ENCODE measurements at places on chromosomes 6 and 20.

DNA sequence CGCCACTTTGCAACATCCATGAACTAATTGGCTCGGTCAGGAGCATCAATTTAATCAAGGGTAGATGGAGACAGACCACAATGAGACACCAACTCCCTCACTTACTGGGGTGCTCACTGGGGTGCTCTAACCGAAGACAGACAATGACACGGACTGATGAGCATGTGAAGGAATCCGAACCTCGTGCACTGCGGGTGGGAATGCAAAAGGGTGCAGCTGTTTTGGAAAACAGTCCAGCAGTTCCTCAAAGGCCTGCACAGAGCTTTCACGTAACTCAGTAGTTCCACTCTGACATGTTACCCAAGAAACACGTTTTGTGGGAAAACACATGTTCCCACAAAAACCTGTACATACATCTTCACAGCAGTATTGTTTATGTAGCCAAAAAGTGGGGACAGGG is 26.8 kb downstream of the ANKRD60 start:
- no peak for DNase-seq

GRCh38 chr6:19655744-19656143 is 181.4 kb upstream of the ID4 start:
- DNase-seq, result no peak

- DNase-seq, result no peak
Measured at GRCh38 chr6:149064001-149064659, 253.4 kb upstream of the TAB2 start.

DNA sequence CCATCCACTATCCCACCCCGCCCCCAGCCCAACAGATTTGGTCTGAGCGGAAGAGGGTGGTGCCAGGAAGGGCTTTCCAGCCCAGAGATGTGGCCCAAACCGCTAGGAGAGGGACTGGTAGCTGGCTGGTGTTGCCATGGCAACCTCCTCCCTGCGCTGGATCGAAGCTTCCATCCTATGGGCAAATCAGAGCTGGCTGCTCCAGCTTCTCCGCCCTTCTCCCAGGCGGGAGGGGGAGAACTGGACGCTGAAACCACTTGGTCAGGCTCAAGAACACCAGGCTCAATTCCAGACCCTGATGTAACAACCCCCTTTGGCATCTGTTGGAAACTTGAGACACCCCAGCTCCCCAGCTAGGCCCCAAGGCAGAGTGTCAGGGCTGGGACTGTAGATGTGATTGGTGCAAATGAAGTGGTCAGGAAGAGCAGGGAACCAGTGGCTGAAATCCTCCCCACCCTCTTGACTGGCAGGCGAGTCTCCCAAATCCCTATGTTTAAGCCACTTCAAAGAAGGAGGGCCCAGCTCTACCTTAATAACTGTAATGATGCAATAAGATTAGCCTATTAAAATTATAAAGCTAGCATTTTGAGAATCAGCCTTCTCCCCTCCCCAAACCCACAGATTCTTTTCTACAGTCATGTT is 4.2 kb downstream of the RIMS4 start:
- DNase-seq, result peak; percentile 96

DNA sequence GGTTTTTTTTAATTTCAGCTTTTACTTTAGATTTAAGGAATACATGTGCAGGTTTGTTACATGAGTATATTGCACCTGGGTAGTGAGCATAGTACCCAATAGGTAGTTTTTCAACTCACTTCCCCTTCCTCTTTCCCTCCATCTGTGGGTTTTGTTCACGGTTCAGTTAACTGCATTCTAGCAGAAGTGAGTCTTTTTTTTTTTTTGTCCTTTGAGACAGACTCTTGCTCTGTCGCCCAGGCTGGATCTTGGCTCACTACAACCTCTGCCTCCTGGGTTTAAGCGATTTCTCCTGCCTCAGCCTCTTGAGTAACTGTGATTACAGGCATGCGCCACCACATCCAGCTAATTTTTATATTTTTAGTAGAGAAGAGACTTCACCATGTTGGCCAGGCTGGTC is 8.7 kb downstream of the UBR2 start:
- no peak for DNase-seq

DNA sequence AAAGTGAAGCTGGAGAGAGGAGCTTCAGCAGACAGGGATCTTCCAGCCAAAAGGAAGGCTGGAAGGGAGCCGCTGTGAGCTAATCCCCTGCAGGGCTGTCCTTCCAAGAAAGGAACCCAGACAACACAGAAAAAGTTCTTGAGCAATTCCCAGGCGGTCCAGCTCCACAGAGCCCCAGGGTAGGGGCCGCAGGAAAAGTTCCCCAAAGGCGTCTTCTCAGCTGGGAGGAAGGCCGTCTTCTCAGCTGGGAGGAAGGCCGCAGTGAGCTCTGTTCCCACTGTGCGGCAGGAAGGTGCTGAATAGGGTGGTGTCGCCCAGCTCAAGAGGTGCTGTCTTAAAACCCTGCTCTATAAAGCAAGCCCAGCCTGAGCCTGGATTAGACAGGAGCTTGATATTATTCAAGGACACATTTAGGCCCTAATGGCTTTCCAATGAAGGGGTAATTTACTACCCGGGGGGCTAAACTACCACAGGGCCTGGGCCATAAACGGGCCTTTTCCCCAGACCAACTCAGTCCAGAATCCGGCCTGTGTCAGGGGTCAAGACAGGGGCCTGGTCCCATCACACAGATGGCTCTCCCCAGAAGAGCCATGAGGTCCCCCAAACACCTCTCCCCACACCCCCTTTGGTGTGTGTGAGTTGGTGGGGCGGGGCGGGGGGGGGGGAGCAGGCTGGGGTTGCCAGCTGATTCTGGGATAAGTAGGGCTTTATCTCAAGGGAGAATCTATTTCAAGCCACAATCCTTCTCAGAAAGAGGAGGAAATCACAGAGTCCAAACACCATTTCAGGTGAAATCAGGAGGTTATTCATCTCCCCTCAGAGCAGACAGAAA is 103.6 kb downstream of the NOL4L start:
- DNase-seq, result no peak

DNA sequence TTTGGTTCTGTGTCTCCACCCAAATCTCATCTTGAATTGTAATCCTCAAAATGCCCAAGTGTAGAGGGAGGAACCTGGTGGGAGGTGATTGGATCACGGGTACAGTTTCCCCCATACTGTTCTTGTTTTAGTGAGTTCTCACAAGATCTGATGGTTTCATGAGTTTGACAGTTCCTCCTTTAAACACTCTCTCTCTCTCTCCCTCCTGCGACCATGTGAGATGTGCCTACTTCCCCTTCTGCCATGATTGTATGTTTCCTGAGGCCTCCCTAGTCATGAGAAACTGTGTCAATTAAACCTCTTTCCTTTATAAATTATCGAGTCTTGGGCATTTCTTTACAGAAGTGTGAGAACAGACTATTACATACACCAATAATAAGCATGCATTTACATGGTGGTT is 12.1 kb upstream of the EYS start:
- DNase-seq, result no peak

GRCh38 chr6:133991096-133991593 is 38.1 kb downstream of the TBPL1 start:
- DNase-seq, result peak; percentile 35

DNA sequence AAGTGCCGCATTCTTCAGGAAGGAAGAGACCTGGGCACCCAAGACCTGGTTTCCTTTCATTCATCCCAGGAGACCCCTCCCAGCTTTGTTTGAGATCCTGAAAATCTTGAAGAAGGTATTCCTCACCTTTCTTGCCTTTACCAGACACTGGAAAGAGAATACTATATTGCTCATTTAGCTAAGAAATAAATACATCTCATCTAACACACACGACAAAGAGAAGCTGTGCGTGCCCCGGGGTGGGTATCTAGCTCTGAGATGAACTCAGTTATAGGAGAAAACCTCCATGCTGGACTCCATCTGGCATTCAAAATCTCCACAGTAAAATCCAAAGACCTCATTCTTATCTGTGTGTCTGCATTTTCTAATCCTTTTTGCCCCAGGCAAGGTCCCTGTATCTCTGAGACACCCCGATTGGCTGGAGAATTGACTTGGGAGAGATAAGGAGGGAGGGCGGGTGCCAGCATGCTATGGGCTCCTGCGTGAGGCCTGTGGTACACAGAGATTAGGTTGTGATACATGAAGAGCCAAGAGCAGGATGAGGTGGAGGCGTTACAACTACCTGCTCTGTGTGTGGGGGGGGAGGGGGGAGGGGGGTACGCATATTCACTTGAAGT is 4.8 kb downstream of the MUC21 start:
- no peak for DNase-seq
